ENCODE measurements at places on chromosomes 11 and 22.

GRCh38 chr11:33651990-33652389, 48.6 kb downstream of the C11orf91 start:
- DNase-seq: no peak

DNA sequence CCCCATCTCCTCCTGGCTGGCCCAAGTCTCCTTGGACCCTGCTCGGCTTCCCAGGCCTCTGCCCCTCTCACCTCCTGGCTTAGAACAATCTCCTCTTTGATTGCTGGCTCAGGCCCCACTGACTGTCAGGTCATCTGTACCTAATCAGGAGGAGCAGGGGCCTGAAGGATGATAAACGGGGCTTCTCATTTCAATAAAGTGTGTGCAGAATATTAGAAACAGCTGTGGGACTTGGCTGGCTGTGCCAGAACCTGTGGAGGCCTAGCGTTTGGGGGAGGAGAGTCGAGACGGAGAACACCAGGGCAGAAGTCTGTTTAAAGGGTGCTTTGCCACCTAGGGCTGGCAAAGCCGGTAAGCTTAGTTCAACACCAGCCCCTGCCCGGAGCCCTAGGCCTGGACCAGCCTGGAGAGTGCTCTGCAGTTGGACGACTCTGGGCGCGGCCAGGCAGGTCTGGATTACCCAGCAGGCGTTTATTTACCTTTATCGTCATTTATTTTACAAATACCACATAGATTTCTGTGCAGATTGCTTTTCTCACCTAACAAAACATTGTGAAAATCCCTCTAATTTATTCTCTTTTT, 10.1 kb upstream of the VSIG10L2 start:
- DNase-seq: peak; percentile 27

- no peak for DNase-seq
Measured at GRCh38 chr11:30328681-30329080, 5.8 kb downstream of the ARL14EP start.

- DNase-seq: no peak
Measured at GRCh38 chr11:14273895-14274294, 85.1 kb downstream of the RRAS2 start.

DNA sequence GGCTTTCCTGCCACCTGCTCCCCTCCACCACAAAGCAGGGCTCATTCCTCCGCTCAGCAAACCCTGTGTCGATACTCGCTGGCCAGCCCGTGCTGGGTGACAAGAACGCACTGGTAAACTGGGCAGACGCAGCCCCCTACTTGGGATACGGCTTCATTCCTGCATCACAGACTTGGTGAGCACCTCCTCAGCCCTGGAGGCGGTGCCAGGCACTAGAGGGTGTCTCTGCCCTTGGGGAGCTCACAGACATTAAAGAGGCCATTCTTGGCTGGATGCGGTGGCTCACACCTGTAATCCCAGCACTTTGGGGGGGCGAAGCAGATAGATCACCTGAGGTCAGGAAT, 6.0 kb downstream of the ZDHHC24 start:
- DNase-seq: no peak

- DNase-seq: no peak
Measured at GRCh38 chr11:46917762-46918082, 628 bp downstream of the LRP4 start.

All from fibroblast of the conjunctiva (primary cell).